Stimulated activated CD4-positive, alpha-beta T cell treated with anti-CD3 and anti-CD28 coated beads, Interleukin-4, amount 100 ng/mL, for 48 hours (primary cell): ENCODE measurements at places on chromosomes 1 and 21.

- DNase-seq = no peak
These were observed 85.4 kb upstream of the ROR1 start for GRCh38 chr1:63688302-63688890.

- no peak for DNase-seq
These were observed 9.0 kb upstream of the SMIM1 start for GRCh38 chr1:3763351-3764125.

GRCh38 chr1:158864595-158864994 is 33.4 kb downstream of the MNDA start:
- DNase-seq = no peak

DNA sequence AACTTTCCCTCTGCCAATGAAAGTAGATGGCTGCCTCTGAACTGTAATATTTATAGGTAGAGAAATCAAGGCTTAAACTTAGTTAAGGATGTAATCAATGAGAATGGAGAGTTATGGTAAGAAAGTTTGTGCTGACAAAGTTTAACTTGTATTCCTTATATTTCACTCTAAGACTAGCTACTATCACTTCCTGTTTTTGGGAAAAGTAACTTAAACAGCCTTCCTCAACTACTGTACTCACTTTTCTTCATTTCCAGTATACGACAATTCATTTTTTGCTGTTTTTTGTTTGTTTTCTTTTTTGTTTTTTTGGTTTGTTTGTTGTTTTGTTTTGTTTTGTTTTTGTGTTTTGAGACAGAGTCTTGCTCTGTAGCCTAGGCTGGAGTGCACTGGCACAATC is 3.7 kb downstream of the RGS18 start:
- DNase-seq = no peak

DNA sequence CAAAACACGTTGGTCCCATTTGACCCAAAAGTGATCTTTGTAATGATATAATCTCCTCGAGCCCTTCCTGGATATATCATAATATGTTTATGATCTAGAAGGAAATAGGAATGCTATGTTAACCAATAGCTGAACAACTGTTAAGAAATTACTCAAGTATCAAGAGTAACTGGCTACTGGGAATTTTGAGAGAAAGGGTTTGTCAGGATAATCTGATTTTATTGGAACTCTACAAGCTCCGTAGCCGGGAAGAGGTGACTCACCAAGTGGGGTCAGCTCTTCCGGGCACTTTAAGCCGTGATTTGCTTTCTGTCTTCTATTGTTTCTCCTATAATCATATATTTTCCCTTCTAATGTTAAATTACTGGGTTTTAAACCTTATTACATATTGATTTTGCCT is 250.5 kb upstream of the POGK start:
- DNase-seq = no peak

GRCh38 chr1:160717306-160717705 is 5.7 kb upstream of the CD48 start:
- no peak for DNase-seq

DNA sequence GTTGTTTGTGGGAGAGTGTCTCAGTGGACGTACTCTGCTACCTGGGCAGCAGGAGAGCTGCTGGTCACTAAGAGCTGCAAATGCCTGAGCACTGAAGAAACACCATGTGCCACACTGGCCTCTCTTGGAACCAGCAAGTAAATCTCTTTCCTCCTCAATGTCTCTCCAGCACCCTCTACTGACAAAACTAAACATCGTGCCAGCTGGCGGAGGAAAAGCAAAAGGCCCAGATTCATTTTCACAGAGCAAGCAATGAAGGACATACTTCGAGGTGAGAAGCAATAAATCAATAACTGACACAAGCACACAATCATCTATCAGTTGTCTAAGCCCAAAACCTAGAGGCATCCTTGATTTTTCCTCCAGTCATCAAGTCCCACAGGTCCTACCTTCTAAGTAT is 78.1 kb downstream of the RERE start:
- DNase-seq = no peak

- DNase-seq = no peak
These were observed 3.4 kb upstream of the PCSK9 start for GRCh38 chr1:55035904-55036303.
